ENCODE measurements at places on chromosomes 2 and 18.

GRCh38 chr18:66616523-66616983 lies 12.7 kb upstream of the CDH19 start:
- no peak for DNase-seq

DNA sequence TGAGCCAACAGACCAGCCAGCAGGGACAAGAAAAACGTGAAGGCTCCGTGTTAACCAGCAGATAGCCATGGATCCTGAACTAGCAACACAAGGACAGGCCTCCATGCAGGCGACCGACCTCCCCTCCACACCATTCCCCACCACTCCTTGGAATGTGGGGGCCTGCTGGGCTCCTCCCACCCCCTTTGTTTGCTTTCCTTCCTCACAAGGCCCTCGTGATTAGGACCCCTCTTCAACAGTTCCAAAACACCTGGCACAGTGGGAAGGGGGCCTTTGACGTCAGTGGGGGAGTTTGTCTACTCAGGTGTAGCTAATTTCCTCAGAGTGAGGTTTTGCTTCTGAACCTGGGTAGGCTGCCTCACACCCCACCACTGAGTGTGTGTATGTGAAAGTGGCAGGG lies 37.8 kb downstream of the SLC14A2 start:
- DNase-seq: no peak

DNA sequence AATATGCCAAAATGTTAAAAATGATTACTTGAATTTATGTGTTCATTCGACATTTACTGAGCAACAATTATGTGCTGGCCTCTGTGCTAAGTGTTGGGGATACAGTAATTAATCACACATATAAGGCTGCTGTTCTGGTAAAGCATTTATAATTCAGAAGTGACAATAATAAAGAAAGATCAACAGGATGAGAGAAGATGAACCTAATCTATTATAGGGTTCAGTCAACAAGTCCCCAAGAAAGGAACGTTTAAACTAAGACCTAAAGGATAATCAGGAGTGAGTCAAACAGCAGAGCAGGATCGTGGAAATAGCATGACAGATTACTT lies 60.1 kb upstream of the COX7A2L start:
- DNase-seq: no peak

DNA sequence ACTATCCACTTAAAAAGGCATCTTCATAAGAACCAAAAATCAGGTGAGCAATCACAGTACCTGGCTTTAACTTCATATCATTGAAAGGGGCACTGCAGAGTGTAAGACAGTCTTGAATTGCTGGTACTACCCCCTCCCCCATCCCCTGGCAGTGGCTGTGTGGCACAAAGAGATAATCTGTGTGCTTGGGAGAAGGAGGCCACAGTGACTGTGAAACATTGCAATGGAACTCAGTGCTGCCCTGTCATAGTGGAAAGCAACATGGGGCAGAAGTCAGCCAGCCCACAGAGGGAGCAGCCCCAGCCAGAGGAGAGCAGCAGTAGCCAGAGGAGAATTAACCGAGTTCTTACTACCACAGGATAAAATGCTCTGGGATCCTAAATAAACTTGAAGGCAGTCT lies 45.3 kb upstream of the UGP2 start:
- DNase-seq: no peak
